ENCODE measurements at places on chromosomes 2 and 18. TPM values are rescaled to one million over a fixed set of nuclear protein-coding genes. Genes with fewer than 3 reads are reported as not detected.

- no peak for DNase-seq
These were observed 176.0 kb downstream of the CTIF start for GRCh38 chr18:48714873-48715272.

- no peak for DNase-seq
These were observed 5.7 kb upstream of the TMEM178A start for GRCh38 chr2:39659765-39660611.

DNA sequence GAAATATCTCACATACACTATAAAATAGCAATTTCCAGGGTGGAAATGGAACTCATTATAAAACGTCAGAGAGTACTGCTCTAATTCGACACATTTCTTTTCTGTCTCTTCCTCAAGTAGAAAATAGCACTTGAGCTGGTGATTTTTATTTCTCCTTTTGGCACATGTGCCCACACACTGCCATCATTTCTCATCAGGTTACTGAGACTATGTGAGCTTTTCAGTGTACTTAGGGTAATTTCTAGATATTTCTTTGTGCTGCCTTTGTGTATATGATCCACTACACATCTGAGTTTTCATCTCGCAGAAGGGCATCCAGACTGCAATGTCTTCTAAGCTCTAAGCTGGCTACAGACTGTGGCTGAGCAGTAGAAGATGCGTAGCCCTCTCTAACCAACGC is 62.1 kb upstream of the PGAP1 start:
- DNase-seq = no peak

DNA sequence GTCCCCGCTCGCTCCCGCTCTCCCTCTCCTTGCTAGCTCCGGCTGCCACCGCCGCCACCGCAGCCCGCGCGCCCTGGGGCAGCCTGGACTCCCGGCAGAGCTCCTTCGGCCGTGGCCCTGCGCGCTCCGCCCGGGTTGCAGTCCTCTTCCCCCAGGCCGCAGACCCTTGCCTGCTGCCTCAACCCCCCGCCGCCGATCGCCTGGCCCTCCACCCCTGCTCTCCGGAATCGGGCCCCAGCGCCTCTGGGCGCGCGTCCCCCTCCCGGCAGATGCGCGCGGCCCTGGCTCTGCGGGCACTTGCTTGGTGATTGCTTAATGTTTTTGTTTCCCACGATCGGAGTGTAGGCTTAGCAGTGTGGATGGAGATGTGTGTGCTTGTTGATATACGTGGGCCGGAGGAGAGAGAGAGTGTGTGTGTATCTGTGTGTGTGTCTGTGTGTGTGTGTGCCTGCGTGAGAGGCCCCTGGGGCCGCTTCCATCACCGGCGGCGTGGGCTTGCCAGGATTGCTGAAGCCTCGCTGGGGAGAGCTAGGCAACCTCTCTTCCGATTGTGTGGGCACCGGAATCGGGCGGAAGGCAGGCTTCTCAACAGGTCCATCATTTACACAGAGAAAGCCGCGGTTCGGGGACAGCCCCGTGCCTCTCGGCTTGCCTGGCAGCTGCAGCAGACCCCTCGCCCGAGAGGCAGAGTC is 877 bp downstream of the INHBB start:
- DNase-seq = no peak

DNA sequence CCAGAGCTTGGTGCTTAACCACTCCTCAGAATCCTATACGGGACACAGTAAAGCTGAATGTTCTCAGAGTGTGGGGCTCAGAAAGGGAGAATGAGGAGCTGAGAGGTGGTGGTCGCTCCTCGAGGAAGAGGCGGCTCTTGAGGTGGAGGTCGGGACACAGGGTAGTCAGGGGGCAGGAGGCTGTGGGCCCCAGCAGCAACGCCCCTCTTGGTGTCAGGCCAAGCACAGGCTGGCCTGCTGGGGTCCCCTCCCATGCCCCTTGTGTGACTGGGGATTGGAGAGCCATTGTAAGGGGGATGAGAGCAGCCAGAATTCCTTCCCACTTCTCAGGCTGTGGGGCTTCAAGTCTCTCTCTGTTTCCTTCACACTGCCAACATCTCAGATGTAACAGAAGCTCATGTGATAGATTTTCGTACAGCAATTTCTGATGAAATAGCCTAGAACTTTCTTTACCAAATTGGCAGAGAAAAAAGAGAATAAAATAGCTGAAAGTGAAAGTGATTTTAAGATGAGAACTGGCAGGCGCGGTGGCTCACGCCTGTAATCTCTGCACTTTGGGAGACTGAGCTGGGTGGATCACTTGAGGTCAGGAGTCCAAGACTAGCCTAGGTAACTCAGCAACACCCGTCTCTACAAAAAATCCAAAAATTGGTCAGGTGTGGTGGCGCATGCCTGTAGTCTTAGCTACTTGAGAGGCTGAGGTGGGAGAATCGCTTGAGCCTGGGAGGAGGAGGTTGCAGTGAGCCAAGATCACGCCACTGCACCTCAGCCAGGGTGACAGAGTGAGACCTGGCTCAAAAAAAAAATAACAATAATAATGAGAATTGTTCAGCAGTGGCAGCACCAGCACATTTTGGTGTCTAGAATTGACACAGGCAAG is 61.1 kb upstream of the RPL31 start:
- no peak for DNase-seq

GRCh38 chr2:23746141-23746863 is 180.6 kb downstream of the ATAD2B start:
- no peak for DNase-seq

DNA sequence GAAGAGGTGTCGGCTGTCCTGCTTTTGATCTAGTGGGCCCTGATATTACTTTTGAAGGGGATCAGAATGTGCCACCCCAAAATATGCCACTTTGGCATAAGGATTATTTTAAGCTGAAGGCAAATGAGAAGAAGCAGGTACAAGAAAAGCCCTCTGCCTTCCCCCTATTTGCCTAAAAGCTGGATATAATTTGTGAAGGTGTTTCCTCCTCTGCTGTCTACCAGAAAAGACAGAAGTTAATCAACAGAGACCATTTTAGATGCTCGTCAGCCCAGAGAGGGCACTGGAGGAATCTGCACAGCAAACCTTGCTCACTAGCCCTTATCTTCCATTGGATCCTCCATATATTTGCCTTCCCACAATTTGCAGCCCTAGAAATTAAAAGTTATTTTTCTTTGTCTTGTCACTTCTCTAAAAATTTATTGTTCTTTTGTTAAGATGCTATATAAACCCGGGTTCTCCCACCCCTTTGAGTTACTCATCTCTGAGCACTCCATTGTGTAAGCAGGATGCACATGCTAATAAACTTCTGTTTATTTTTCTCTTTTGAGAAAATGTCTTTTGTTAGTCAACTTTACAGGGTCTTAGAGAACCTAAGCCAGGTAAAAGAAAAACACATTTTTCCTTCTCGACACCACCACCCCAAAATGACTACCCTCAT is 163.2 kb upstream of the SLC1A4 start:
- no peak for DNase-seq

DNA sequence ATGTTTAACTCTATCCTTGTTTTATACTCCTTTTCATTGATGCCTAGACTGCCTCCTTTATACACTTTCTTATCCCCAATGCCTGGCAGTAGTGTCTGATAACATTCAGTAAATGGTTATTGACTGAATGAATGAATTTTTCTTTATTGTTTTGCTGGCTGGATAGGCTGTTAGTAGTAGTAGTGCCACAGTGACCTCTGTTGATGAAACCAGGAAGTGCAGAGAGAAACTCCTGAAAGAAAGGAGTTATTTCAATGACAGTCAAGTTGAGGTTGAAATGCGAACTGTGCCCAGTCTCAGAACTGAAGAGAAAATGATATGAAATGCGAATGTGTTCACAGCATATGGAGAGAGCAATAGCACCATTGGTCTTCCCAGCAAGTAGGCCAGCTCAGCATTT is 26.8 kb upstream of the SLC9A2 start:
- no peak for DNase-seq

- DNase-seq = no peak
These were observed 30.3 kb downstream of the PAX3 start for GRCh38 chr2:222268311-222268990.

- no peak for DNase-seq
These were observed 169.4 kb upstream of the OTX1 start for GRCh38 chr2:62881162-62881795.

- DNase-seq = no peak
These were observed 217.8 kb upstream of the ATP5MC3 start for GRCh38 chr2:175399326-175399725.

DNA sequence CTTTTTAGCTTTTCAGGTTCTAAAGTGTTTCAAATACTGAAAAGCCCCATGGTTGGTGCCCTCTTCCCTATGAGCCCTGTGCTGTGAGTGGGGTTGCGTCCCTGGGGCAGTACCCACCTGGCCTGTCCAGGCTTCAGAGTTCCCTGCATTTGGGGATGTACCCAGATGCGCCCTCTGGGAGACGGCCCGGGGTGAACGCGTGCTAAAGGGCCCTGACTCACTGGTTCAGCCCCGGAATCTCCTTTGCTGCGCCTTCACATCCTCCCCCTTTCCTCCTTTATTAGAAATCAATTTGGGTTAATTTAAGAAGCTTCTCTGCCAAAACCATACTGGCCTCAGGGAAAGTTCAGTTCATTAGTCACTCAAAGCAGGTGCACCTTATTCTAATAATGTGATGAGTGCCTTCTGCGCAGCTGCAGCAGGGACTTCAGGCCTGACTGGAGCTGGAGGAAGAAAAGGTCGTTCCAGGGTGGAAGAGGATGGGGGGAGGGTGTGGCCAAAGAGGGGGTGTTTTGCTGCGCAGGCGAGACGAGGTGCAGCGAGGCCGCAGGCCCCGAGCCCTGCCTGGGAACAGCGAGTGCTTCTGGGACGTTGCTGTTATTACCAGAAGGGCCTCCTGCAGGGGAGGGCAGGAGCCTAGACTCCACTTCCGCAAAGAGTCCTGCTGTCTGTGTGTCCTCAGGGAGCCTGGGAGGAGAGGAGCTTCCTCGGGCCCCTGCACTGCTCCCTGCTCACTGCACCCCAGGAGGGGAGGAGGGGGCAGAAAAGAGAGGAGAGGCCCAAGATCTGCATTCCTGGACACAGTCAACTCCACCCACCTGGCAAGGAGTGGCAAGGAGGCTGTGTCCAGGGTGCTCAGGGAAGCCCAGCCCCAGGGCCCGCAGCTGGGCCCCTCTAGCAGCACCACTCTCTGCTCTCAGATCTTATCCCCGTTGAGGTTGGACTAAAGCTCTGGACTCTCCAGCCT is 223.2 kb upstream of the PXDN start:
- no peak for DNase-seq

GRCh38 chr2:112168422-112169124 is 30.4 kb downstream of the FBLN7 start:
- no peak for DNase-seq

DNA sequence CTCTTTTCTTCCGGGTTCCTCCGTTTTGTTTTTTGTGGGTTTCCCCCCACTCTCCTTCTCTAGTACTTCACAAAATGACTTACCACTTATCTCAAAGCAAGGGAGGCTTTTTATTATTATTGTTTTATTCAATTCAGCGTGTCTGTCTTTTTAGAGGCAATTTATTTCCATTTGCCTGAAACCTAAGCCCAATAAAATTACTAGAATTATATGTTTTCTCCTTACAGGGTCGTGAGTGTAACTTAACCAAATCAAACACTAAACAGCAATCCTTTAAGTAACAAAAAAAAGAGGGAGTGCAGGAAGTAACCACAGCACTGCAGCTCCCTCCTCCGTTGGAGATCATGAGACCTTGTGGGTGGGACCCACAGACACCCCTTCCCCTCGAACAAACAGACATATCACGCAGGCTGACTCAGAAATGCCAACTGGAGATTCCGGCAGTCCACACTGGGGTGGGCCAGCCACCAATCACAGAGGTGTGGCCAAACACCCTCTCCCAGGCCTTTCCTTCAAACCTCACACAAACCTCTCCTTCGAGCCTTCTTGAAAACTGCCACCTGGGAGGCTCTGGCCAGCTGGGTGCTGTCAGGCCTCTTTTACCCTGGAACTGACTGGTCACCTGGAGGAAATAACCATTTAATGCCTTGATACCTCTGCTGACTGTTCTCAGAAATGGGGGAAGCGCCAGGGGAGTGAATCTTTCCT is 207.1 kb upstream of the SMAD2 start:
- no peak for DNase-seq

GRCh38 chr2:47660168-47660567 is 122.8 kb upstream of the MSH6 start:
- no peak for DNase-seq

DNA sequence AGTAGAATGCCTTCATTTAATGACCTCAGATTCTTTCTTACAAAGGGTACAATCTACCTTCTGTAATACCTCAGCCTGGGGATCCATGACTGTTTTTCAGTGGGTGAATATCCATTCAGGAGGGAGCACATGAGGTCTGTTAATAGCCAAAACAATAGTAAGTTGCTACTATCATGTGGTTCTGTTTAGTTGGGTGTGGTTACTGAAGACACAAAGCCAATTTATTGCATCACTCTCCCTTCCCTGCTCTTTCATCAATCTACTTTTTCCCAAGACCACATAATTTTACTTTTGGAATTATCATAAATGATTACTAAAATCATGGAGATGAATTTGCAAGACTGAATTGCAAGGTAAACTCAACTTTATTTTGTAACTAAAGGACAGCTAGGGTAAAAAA is 254.2 kb downstream of the GALNT13 start:
- DNase-seq = no peak

DNA sequence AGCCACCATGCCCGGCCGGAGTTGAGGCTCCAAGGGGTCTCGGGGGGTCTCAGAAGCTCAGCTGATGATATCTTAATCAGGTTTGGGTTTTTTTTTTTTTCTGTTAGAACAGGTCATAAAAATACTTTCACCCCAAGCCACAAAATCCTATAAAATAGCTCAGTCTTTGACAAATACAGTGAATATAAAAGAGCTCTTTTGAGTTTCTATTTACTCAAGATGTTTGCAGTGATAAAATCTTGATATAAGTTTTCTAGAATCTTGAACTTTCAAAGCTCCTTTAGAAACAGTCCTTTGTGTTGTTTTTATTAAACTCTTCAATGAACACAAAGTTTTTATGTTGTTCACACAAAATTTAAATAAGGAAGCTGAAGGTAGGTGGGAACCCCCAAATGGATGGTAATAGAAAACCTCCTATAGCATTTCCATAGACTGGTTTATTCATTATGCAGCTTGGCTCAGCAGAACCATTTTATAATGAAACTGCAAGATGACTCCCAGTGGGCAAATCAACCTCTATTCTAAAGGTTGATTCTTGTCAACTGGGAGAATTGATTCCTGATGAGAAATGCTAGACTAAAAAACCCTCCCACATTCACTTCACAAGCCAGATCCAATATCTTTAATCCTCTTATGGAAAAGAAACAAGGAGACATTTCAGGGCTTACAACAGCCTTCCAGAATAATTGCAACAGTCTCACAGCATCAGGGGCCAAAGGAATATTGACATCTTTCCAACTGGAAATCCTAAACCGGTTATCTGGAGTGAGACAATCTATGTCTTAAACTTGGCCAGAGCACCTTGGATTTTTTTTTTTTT is 13.6 kb upstream of the NARS1 start:
- no peak for DNase-seq

The DTNA gene
- 81.8 TPM for total RNA-seq

The SCG2 gene
- 0.80 TPM for total RNA-seq

The LIPG gene
- total RNA-seq = 5.8 TPM

The IL36G gene
- total RNA-seq = not detected

The ERMN gene
- 4.6 TPM for total RNA-seq

The DCDC2C gene
- total RNA-seq = 4.6 TPM

The NDUFB3 gene
- total RNA-seq = 49.6 TPM

The SCLY gene
- total RNA-seq = 15.1 TPM

Measured in sciatic nerve (tissue), 2 donors.